Stimulated activated CD8-positive, alpha-beta memory T cell treated with anti-CD3 and anti-CD28 coated beads, Interleukin-15, amount 100 ng/mL, for 24 hours (primary cell): ENCODE measurements at places on chromosomes 2 and 18.

DNA sequence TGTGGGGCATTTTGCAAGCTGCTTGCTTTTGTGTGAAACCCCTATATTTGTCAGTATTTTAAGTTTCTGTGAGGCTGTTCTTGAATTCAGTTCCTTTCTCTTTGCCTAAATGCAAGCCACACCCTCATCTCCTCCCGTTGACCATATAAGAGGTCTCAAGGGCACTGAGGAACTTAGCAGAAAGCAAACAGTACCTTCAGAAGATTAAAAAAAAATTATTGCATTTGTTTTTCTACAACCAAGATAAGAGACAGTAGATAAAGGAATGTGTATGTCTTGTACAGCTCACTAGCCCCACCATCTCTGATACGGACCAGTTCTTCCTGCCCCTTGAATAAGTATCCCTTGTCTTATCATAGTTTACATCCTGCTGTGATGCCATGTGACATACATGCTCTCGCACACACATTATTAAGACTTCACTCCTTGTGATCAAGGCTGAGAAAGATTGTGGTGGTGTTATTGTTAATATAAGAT is 64.2 kb downstream of the NPAS2 start:
- no peak for DNase-seq

GRCh38 chr18:50819728-50820378 is at the start of gene MRO:
Gene MRO, minus strand, starts transcription at chr18:50820016. Its CDS starts 10,616 bp downstream, at chr18:50809400.
- DNase-seq = peak; percentile 57

DNA sequence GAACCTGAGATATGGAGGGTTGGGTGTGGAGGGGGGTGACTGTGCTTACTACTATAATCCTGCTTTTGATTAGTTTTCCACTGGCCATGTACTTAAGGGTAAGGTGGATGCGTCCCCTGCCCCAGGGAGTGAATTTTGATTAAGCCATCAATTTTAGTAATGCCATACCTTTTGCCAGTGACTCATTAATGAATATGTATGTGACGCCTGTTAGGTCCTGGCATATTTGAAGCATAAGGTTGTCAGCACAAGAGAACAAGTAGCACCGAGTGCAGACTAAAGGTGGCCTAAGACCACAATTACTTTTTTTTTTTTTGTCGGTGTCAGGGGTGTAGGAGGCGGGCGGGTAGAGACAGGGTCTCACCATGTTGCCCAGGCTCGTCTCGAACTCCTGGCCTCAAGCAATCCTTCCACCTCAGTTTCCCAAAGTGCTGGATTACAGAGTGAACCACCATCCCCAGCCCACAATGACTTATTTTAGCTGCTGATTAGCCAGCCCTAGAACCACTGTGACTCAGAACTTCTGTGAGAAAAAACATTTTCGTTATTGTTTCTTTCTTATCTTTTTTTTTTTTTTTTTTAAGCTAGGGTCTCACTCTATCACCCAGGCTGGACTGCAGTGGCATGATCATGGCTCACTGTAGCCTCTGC is 7.0 kb downstream of the TANC1 start:
- no peak for DNase-seq

- no peak for DNase-seq
Measured at GRCh38 chr2:170224692-170225294, 46.8 kb downstream of the MYO3B start.

- DNase-seq = no peak
Measured at GRCh38 chr2:55862673-55863390, 60.8 kb downstream of the EFEMP1 start.
